ENCODE measurements at places on chromosomes 1 and 21.
A peak's percentile ranks its signal among the peaks of the same experiment; 100 is the strongest.

DNA sequence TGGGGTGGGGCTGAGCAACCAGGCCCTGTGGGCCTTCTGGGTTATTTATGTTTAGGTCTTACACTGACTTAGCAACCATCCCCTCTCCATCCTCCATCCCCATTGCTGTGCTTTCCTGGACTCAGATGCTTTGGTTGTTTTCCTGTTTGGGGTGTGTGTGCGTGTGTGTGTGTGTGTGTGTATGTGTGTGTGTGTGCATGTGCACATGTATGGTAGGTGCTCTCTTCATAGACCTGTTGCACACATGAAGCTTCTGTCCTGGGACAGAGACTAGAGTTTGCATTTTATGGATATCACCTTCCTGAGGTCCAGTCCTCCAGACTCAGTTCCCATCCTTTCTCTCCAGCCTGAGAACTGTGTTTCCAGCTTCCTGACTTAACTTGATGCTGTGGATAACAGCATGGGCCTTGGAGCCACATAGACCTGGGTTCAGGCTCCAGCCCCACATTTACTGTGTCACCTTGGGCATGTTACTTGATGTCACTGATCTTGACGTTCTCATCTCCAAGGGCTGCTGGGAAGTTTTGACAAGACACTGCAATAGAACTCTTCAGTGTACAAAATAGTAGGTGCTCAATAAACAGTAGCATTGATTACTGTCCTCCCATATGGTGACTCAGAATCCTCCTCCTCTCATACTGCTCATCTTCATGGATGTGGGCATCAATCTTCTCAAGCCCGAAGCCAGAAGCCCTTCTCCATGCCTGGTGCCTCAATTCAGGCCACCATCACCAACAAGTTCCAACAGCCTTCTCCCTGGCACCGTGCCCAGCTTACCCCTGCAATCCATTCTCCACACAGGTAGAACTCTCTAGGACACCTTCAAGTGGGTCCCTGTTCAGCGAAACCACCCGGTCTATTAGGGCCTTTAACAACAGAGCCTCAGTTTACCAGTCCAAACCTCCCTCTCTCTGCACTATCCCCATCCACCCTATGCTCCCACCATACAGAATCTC lies 181.8 kb upstream of the EDN2 start:
- no peak for DNase-seq

DNA sequence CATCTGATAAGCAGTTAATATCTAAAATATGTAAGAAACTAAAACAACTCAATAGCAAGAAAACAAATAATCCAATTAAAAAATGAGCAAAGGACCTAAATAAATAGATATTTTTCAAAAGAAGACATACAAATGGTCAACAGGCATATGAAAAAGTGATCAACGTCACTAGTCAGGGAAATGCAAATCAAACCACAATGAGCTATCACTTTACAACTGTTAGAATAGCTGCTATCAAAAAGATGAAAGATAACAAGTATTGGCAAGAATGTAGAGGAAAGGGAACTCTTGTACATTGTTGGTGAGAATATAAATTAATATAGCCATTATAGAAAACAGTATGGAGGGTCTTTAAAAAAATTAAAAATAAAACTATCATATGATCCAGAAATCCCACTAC lies 40.7 kb upstream of the NEK7 start:
- DNase-seq, result peak; percentile 67

GRCh38 chr1:171787686-171788480 lies 6.4 kb downstream of the METTL13 start:
- DNase-seq, result no peak

DNA sequence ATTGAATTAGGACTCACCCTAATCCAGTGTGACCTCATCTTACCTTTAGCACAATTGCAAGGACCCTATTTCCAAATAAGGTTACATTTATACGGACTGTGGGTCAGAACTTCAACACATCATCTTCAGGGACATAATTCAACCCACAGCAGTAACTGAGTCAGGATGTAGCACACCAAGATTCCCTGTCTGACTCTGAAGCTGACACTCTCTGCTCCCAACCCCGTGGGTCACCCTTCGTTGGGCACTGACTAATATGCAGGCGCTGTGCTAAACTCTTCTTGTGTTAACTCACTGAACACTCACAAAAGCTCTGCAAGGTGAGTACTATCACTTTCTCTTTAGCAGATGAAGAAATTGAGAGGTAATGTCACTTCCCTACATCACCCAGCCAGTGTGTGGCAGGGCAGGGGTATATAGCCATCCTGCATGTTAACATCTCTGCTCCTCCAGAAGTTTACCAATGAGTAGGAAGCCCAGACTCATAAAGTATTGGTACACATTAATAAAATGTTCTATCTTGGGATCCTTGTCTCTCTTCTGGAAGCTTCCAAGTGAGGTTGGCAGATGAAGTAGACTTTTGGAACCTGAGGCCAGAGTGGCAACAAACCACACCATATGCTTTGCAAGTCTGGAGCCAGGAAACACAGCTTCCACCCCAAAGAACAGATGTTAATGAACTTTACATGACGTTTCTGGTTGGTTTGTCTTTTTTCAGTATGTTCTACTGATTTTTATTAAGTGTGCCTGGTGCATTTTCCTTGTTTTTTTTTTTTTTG lies 139.2 kb upstream of the KLHDC7A start:
- DNase-seq, result no peak

GRCh38 chr1:232952514-232953499 lies 2.4 kb downstream of the NTPCR start:
- peak; percentile 73 for DNase-seq

GRCh38 chr1:32066489-32066873 lies 6.3 kb upstream of the TMEM39B start:
- peak; percentile 98 for DNase-seq

DNA sequence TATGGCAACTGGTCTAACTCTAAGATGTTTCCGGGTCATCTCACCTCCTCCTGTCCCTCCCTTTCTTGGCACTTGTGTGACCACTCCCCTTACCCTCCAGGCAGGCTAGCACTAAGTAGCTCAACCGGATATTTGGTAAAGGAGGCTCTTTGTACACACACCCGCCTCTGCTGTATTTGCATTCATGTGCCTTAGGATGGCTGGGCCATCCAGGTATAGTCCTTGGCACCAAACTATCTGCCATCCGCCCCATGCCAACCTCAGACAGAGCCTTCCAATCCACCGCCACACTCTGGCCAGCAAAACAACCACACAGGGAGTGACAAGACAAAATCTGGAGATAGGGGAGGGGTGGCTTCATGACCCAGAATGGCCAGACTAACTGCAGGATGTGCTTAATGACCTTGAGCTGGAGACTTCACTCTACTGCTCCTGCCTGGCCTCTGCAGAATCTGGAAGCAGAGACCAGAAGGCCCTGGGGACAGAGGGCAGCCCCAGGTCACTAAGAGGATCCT lies 59.5 kb downstream of the CDK18 start:
- DNase-seq, result no peak

GRCh38 chr1:214403431-214403830 lies 122.5 kb downstream of the SMYD2 start:
- DNase-seq, result no peak

DNA sequence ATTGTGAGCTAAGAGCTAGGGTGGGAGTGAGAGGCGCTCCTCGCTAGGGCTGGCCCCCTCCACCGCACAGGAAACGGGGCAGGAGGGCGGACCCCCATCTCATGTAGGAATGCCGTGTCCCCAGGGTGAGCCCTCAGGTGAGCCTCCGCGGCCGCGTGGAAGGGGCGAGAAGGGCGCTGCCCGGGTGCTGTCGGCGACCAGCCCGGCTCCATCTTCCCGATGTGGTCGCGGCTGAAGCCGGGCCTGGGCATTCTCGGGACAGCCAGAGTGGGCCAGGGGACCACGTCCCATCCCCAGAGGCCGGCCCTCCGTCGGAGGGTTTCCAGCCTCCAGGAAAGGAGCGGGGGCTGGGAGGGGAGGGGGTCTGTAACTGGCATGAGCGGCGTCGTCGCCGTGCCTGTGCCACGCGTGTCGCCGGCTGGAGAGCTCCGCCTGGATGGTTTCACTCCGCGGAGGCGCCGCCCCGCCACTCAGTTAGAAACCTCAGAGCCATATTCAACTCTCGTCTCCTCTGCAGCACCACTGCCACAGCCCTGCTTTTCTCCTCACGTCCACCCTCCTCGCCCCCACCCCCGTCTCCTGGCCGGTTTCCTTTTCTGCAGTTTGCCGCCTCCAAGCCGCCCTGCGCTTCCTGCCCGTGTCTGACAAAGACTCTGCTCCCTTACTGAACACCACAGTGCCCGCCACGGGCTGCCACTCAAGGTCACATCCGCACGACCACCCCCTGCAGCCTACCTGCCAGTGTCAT lies at the start of gene TMEM269:
TMEM269 (plus strand) TSS at position 46 of the 748 bp plus-strand sequence. CDS start 4,903 bp downstream, outside the sequence.
- peak; percentile 50 for DNase-seq

- no peak for DNase-seq
Measured at GRCh38 chr1:232806186-232806510, 932 bp downstream of the MAP10 start.

- peak; percentile 89 for DNase-seq
Measured at GRCh38 chr1:157404063-157404501, 148.2 kb downstream of the FCRL5 start.

DNA sequence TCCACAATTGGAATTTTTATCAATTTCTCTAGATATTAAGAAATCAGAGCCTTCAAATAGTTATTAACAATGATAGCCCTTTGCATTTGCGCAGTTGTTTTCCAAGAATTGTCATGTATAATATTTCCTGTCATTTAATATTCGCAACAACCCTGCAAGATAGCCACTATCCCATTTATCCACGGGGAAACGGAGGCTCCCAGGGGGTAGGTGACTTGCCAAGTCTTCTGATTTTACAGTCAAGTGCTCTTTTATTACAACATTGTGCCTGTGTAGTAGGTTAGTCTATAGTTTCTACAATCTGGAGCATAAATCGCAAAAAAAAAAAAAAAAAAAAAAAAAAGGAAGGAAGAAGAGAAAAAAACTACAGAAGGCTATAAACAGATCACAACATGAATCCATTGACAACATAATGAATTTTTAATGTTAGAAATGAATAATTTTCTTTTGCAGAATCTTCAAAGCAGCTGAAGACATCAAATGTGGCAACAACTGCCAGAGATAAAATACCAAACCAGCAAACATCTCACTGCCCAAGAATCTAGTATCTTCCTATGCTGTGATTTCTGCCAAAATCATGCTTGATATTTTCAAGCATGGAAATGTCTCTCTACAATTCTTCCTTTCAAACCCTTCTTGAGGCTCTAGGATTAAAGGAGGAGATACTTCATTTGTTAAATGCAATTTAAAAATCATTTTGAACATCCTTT lies 125.5 kb downstream of the PTPN14 start:
- DNase-seq, result peak; percentile 22

- DNase-seq, result no peak
Measured at GRCh38 chr1:12080773-12081556, 17.9 kb downstream of the TNFRSF8 start.

GRCh38 chr1:28577738-28578536 lies 14.1 kb upstream of the RAB42 start:
- peak; percentile 22 for DNase-seq

- DNase-seq, result no peak
Measured at GRCh38 chr1:192632188-192632587, 3.8 kb upstream of the RGS13 start.

- DNase-seq, result peak; percentile 80
Measured at GRCh38 chr21:42698733-42699132, 45.3 kb downstream of the PDE9A start.

DNA sequence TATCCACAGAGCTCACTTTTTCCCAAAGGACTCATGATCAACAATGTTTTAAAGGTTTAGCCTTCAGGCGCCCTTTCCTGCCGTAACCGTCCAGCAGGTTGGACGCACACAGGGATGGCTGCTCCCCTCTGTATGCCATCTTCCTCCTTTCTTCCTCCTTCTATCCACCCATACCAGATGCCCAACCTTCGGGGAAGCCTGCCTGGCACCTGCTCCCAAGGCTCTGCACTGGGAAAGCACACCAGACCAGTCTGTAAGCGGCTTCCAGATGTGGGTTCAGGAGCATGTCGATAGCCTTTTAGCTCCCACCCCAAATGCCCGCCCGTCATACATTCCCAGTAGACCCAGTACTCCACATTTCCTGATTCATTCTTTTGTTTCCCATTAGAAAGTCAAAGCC lies 52.9 kb downstream of the STUM start:
- DNase-seq, result no peak

GRCh38 chr1:13763222-13763621 lies 63.2 kb downstream of the PRDM2 start:
- no peak for DNase-seq

DNA sequence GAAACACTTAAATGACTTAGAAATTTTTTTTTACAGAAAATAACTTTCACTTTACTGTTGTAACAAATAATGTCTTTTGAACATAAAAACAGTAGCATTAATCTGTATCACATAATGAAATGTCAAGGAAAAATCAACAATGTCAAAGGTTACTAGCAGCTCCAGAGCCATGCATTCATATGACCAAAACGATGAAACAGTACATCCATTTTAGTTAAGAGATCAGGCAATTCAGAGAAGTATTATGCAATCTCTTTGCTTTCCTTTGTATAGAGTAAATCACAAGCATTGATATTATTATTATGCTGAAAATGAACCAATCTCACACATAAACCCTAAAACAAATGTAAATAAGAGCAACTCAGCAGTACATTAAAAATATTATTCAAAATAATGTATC lies 748.9 kb downstream of the PLA2G4A start:
- DNase-seq, result no peak

- no peak for DNase-seq
Measured at GRCh38 chr1:223271085-223271781, 92.7 kb downstream of the SUSD4 start.

- DNase-seq, result peak; percentile 11
Measured at GRCh38 chr1:179298952-179299351, 5.4 kb downstream of the SOAT1 start.

- DNase-seq, result no peak
Measured at GRCh38 chr1:79662596-79662995, 656.1 kb upstream of the ADGRL4 start.

GRCh38 chr1:54944610-54945392 lies 35.6 kb upstream of the TMEM61 start:
- DNase-seq, result peak; percentile 90

GRCh38 chr1:2597441-2598328 lies 11.1 kb downstream of the PRXL2B start:
- no peak for DNase-seq

DNA sequence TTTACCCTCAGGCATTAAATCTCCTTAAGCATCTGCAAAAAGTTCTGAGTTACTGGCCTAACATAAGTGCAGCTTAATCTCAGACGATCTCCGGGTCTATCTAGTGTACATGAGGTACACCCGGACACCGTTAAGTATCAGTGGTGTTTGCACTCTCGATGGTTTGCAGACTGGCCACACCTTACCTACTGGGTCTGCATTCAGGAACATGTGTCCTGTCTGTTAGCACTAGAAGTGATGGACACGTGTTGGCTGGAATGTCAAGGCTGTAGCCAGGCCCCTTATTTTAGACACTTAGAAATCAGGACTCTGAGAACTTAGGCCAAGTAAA lies 783 bp upstream of the AGL start:
- no peak for DNase-seq

DNA sequence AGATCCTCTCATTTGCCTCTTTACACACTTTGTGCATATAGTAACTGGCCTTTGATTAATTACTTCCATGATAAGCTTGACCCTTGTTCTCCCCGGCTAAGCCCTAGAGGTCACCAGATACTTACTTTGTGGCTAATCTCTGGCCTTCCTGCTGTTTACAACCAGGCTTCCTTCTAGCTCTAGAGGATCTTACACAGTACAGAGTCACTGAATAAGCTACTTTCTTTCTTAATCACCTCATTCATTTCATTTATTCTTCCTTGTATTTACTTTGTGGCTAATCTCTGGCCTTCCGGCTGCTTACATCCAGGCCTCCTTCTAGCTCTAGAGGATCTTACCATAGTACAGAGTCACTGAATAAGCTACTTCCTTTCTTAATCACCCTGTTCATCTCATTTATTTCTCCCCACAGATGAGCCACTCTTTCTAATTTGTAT lies 144.3 kb upstream of the C1orf21 start:
- DNase-seq, result peak; percentile 73
